ENCODE measurements at places on chromosomes 2 and 18.

GRCh38 chr18:13435586-13436333 is 217.2 kb downstream of the LDLRAD4 start:
- no peak for DNase-seq

DNA sequence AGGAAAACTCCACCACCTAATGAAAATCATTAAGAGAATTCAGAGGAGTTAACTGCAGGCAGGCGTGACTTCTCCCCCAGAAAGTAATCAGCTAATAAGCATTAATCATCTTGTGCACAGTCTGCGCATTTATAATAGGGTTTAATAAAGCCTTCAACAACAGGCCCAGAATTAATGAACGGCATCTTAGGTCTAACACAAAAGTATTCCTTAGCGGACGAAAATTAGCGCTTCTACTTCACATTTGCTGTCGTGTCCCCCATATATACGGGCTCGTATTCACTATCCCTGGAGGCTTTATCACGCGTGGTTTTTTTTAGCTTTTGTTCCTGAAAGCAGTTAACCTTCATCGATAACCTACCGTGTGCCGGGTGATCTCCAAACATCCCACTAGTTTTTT is 1.8 kb downstream of the ATP8B1 start:
- DNase-seq, result no peak

DNA sequence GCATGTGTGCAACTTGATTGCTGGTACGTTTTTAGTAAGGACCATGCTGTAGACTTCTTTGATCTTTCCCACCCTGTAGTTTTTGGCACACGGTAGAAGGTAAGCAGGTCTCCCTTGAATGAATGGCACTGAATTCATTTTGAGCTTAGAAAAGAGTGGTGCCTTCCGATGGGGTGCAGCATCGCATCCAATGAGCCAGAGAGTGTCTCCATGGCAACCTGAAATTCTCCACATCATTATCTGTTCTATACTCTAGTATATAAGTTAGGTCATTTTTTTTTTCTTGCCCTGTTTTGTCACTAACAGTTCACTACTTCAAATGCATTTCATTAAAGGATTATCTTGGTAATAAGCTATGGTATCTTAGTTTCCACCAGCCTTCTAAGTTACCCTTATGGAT is 81.2 kb upstream of the REV1 start:
- no peak for DNase-seq

- no peak for DNase-seq
These were observed 34.8 kb upstream of the TWIST2 start for GRCh38 chr2:238813109-238813508.

GRCh38 chr2:71669058-71669456 is 215.7 kb downstream of the DYSF start:
- no peak for DNase-seq

- no peak for DNase-seq
These were observed 579.0 kb downstream of the PLCL1 start for GRCh38 chr2:198383392-198383791.

- DNase-seq, result no peak
These were observed 648.5 kb downstream of the IRS1 start for GRCh38 chr2:226151157-226151556.

- no peak for DNase-seq
These were observed 22.1 kb downstream of the EHD3 start for GRCh38 chr2:31255911-31256571.

DNA sequence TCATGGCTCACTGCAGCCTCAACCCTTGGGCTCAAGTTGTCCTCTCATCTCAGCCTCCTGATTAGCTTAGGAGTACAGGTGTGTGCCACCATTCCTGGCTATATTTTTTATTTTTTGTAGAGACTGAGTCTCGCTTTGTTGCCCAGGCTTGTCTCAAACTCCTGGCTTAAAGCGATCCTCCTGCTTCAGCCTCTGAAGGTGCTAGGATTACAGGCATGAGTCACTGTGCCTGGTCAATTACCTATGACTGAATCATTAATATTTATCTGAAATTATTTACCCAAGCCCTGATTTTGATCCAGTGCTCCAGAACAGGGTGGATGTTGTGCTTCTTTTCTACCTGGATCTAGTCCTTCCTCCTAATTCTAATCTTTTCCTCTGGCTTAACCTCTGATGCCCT is 87.8 kb downstream of the MAP2 start:
- DNase-seq, result no peak

GRCh38 chr2:31748041-31748440 is 167.3 kb upstream of the SRD5A2 start:
- no peak for DNase-seq

DNA sequence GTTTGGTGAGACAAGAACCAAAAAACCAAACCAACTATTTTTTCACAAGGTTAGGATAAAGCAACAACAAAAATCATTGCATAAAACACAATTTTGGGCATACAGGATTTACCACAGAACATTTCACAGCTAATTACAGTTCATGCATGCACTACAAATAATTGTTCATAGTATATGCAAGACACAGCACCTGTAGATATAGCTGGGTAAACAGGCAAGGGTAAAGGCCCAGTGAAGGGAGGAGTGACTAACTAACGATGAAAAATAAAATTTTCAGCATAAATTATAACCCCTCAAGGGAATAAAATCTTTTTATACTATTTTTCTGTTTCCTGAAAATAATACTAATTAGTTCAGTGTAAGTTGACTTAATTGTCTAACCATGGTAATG is 73.3 kb upstream of the CCDC141 start:
- no peak for DNase-seq

DNA sequence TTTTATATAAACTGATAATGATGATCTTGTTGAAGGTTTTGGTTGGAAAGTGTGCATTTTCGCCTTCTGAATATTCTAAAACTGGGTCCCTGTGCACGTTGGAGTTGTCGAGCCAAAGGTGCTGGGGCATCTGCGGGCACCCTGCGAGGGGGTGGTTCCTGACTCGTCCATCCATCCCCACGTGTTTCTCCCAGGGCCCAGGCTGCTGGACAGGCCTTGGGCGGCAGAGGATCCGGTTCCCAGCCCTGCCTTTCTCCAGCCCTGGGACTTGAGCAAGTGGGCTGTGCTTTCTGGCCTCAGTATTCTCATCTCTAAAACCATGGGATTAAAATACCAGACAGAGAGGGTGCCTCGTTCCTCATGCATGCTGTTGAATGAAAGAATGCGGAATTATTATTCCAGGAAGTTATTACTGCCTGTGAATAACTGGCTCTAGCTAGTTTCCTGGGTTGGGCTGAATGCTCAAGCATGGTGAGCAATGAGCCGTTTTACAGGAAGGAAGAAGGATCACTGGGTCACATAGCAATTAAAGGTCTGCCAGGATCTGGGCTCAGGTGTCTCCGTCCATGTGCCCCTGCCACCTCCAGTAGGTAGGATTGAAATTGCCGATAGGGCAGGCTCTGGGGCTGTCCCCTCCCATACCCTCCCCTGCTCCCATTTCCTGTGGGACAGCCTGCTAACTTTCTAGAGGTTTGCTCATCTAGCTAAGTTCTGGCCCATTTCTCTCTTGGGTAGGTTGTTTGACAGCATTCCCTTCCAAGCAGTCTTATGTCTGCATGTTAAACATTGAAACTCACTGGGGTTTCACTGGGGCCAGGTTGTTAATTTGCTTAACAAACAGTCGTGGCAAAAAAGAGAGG is 77.2 kb upstream of the HS6ST1 start:
- DNase-seq, result no peak

DNA sequence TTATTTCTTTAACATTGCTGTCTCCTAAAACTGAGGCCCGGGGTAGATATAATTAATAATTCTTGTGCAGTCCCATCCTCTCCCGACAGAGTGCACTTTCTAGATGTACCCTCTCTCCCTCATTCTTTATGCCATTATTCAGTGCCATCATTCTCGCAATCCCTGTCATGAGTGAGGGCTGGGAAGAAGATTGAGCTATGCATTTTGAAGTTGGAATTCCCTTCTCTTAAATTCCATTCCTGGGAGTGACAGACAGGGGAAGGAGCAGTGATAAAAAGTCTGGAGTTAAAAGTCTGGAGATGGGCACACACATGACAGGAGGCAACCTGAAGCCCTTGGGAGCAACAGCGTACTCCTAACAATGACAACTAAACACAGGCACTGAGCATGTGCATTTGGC is 2.6 kb upstream of the KCNE4 start:
- DNase-seq, result no peak

DNA sequence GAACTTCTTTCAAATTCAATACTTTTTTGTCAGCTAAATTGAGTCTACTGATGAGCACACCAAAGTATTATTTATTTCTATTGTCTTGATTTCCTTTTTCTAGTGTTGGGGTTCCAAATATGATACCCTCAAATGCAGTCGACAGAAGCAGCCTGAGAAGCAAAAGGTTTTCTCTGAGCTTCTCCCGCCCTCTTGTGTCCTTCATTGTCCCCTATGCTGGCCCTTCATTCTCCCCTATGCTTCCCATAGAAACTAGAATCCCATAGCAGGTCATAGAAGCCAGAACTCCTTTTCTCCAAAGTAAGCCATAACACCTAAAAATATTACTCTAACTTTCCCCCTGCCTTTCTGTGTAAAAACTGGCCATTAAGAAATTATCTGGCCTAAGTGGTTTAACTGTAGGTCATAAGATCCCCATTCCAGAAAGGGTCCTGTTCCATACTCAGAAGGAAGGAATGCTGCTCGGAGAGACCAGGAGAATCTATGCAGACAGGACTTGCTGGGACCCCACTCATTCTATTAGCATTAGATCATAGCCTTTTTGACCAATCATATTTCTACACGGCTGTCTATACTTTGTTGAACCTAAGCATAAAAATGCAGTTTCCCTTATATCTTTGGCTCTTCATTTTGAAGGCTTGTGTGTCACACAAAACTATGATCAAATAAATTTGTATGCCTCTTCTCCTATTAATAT is 764.6 kb upstream of the PKDCC start:
- no peak for DNase-seq

DNA sequence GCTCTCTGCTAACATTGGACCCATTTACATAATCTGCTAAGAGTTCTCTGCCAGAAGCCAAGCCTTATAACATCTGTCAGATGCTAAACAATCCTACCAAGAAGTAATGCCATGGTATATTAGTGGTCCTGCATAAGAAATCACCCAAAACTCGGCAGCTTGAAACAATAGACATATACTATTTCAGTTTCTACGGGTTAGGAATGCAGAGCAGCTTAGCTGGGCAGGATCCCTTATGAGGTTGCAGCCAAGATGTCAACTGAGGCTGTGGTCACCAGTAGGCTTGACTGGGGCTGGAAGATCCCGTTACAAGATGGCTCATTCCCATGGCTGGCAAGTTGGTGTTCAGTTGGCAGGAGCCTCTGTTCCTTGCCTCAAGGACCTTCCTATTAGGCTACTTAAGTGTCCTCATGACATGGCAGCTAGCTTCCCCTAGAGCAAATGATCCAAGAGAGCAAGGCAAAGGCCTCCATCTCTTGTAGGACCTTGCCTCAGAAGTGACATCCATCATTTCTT is 25.1 kb upstream of the SOS1 start:
- DNase-seq, result no peak

GRCh38 chr2:163157411-163157810 is 318.8 kb upstream of the KCNH7 start:
- DNase-seq, result no peak

DNA sequence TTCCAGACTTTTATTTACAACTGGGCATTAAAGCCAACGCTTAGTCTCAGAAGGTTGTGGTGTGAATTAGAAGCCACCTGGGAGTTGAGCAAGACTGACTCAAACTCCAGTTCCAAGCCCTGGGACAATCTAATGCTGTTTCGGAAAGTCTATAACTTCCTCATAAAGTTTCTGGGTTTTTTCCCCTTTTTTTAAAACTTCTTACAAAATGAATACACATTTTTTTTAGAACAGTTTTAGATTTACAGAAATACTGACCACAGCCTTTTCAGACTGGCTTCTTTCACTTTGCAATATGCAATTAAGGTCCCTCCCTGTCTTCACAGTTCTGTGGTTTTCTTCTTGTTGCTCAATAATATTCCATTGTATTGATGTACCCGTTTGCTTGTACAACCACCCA is 115.9 kb upstream of the TWIST2 start:
- no peak for DNase-seq

DNA sequence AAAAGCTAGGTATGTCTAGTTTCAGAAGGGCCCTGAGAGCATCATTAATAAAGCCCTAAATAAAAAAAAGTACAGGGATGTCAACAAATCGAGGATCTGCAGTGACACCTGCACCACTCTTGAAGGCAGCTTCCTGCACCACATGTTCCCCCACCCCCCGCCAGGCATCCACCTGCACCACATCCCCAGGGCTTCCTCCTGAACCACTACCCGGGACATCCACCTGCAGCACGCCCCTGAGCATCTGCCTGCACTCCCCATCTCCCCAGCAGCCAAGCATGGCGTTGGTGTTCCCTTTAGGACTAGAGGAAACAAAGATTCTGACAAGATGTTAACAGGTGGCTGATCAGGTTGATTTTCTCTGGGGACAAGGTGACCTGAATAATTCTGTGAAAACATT is 55.2 kb downstream of the DLGAP1 start:
- no peak for DNase-seq

DNA sequence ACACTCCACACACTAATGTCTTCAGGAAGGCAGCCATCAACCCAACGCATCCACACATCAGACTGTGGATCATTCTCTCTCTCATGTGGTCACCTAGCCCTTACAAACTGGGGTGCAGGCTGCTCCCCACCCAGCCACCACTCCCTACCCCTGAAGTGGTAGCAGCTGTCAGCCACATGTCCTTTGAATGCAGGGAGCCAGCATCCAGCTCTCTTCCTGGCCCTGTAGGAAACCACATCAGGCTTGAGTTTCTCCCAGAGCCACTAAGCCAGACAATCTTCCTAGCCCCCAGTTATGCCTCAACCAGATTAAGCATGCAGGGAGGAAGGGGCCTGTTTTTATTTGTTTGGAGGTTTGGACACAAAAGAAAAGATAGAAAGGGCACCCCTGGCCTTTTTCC is 52.8 kb upstream of the SPP2 start:
- no peak for DNase-seq

GRCh38 chr2:129797489-129798300 is 181.8 kb upstream of the RAB6C start:
- DNase-seq, result no peak

DNA sequence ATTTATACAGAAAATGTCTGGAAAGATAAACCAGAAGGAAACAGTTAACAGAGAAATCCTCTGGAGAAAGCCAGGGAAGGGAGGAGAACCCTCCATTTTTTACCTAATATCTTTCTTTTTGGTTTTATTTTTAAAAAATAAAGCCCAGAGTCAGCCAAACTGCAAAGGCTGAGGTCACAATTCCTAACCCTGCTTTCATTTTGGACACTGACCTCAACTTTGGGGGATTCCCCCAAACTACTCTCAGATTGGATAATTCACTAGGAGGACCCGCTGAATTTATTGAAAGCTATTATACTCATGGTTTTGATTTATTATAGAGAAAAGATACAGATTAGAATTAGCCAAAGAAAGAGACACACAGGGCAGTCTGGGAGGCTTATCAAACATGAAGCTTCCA is 93.3 kb upstream of the SP3 start:
- no peak for DNase-seq

DNA sequence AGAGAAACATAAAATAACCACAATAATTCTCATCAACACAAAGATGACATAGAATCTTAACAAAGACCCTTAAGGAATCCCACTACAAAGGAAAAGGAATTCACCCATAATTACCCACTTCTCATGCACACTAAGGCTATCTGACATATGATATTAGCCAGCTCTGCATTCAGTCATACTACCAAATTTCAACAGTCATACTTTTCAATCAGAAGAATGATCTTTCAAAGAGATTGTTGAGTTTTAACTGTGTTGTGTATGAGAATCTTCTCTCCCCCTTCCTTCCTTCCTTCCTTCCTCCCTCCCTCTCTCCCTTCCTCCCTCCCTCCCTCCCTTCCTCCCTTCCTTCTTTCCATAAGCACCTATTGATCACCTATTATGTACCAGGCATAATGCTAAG is 17.0 kb downstream of the FZD7 start:
- no peak for DNase-seq

GRCh38 chr2:72788756-72789155 is 37.1 kb downstream of the EXOC6B start:
- no peak for DNase-seq
